ENCODE measurements at places on chromosomes 12 and 14. TPM values are rescaled to one million over a fixed set of nuclear protein-coding genes. Genes with fewer than 3 reads are reported as not detected.

GRCh38 chr14:73238941-73239340 is 1.6 kb downstream of the PAPLN start:
- peak; percentile 60 for DNase-seq

The RESF1 gene
- total RNA-seq: 46.0 TPM

DNA sequence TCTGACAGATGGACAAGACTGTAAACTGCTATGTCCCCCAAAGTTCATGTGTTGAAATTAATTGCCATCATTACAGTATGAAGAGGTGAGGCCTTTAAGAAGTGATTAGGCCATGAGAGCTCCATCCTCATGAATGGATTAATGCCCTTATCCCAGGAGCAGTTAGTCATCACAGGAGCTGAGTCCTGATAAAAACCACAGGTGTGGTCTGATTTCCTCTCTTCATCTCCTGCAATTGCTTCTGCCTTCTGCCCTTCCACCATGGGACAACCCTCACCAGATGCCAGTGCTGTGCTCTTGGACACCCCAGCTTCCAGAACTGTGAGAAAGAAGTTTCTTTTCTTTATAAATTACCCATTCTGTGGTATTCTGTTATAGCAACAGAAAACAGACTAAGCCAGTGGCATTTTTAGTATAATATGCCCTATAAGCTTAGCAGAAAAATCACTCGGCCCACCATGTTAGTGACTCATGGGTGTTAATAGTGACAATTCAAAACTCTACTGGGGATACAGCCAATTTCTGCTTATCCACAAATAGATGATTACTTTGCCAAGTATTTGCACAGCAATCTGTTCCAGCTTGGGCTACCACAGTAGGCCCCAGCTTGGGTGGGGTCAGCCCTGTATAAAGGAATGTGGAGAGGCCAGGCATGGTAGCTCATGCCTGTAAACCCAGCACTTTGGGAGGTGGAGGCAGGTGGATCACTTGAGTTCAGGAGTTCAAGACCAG is 129.0 kb upstream of the BCL2L14 start:
- no peak for DNase-seq

DNA sequence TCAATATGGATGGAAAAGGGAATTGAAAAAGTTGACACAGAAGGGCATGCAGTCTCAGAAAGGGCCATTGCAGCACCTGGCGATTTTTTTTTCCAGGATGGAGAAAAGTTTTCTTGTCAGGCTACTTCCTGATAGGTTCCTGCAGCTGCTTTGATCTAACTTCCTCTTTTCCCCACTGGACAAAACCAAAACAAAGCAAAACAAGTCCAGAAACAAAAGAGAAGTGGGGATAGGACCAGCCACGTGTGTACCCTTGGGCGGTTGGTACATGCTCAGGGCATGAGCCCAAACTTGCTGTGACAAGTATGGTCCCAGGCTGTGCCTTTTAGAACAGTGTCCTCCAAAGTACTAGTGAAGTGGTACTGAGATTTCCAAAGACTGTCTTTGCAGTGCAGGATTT is 89.8 kb downstream of the CHST11 start:
- DNase-seq: no peak

GRCh38 chr12:108768591-108769500 is 37.5 kb upstream of the CORO1C start:
- DNase-seq: peak; percentile 81

The RERG gene
- total RNA-seq: 72.8 TPM

All from sigmoid colon (tissue), 7 donors.